ENCODE measurements at places on chromosomes 5 and 9.

- DNase-seq = no peak
Observed at GRCh38 chr9:98750364-98751060, 41.8 kb upstream of the GABBR2 start.

GRCh38 chr9:72383978-72384709 lies 19.1 kb upstream of the ZFAND5 start:
- DNase-seq = no peak

GRCh38 chr5:124894541-124894940 lies 148.1 kb upstream of the ZNF608 start:
- DNase-seq = no peak

GRCh38 chr9:131302244-131303075 lies 12.9 kb downstream of the PLPP7 start:
- no peak for DNase-seq

DNA sequence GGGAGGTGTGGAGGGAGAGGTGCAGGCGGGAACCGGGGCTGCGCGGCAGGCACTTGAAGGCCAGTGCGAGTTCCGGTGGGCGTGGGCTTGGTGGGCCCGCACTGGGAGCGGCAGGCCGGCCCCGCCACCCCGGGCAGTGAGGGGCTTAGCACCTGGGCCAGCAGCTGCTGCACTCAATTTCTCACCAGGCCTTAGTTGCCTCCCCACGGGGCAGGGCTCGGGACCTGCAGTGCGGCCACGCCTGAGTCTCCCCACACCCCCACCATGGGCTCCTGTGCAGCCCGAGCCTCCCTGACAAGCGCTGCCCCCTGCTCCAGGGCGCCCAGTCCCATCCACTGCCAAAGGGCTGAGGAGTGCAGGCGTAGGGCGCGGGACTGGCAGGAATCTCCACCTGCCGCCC lies 284.5 kb downstream of the DEPDC1B start:
- no peak for DNase-seq

- no peak for DNase-seq
Observed at GRCh38 chr5:9198394-9198793, 347.5 kb downstream of the SEMA5A start.

- no peak for DNase-seq
Observed at GRCh38 chr5:107121793-107122519, 548.8 kb downstream of the EFNA5 start.

Data from D341Med (cell line).